Activated naive CD4-positive, alpha-beta T cell treated with anti-CD3 and anti-CD28 coated beads, Interleukin-2, amount 50 U/mL, for 16 hours (primary cell): ENCODE measurements at places on chromosomes 16 and 17.

GRCh38 chr16:88473666-88474534 is 20.8 kb downstream of the ZFPM1 start:
- DNase-seq: no peak

DNA sequence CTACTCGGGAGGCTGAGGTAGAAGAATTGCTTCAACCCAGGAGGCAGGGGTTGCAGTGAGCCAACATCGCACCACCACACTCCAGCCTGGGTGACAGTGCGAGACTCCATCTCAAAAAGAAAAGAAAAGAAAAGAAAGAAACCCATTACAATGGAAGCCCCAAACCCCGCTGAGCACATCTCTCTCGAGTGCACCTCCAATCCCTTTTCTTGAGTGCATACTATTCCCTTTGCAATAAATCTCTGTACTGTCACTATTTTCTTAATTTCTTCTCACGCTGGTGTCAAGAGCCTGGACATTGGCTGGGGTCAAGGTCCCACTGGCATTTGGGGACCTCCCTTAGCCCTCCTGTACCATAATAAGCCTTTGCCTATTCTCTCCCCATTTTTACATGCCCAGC is 398.4 kb upstream of the EEF2KMT start:
- no peak for DNase-seq

GRCh38 chr17:18344021-18344420 is 19.3 kb downstream of the SHMT1 start:
- DNase-seq: no peak

DNA sequence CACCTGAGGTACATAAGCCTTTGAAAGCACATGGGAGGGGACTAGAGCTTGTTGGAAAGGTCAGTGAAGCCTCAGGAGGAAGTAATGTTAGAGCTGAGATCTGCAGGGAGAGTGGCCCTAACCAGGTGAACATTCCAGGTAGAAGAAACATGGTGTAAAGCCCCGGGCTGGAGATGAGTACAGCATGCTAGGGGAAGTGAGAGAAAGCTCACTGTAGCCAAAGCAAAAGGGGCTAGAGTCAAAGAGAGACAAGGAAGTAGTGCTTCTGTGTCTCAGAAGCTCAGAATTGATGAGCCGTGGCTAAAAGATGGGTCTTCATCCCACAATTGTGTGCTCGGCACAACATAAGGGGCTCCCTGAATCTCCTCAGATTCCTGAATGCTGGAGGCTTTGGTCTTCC is 481.8 kb downstream of the XYLT1 start:
- DNase-seq: no peak

GRCh38 chr16:2499890-2500429 is 13.8 kb upstream of the ATP6V0C start:
- DNase-seq: no peak

GRCh38 chr16:57519796-57520360 is 16.5 kb downstream of the CCDC102A start:
- DNase-seq: peak; percentile 82

DNA sequence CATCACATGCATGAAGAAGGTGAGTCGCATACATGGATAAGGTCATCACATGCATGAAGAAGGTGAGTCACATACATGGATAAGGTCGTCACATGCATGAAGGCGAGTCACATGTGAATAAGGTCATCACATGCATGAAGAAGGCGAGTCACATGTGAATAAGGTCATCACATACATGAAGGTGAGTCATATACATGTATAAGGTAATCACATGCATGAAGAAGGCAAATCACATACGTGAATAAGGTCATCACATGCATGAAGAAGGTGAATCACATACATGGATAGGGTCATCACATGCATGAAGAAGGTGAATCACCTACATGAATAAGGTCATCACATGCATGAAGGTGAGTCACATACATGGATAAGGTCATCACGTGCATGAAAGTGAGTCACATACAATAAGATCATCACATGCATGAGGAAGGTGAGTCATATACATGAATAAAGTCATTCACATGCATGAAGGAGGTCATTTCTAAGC is 105.1 kb upstream of the SDK2 start:
- no peak for DNase-seq

- no peak for DNase-seq
Measured at GRCh38 chr16:47161464-47161863, 17.7 kb upstream of the NETO2 start.

DNA sequence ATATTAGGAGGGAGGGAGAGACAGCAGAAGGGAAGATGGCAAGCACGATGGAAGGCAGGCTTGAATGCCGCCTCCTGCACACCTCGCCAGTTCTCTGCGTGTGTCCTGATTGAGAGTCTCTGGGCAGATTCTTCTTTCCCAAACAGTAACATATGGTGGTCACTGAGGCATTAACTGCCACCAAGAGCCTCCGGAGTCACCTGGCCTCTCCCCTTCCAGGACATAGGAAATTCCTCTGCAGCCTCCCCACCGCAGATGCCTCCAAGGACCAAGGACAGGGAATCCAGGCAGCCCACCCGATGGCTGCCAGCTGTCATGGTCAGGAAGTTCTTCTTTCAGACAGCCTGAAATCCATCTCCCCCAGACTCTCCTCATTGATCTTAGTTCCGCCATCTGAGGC is 149.3 kb downstream of the ENGASE start:
- no peak for DNase-seq

DNA sequence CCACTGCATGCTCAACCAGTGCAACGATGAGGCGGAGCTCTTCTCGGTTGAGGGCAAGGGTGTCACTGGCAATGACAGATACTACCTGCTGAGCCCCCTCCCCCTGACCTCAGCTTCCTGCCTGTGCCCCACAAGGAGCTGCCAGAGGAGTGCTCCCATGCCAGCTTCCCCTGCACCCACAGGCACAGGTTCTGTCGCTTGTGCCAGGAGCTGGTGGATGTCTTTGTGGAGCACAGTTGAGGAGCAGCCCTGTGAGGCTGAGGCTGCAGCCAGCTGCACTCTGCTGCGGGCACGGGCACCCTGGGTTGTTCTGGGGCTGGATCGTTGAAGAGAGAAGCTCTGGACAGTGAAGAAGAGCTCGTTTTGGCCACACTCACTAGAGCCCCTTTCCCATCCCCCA is 165.3 kb upstream of the ZNF267 start:
- no peak for DNase-seq

DNA sequence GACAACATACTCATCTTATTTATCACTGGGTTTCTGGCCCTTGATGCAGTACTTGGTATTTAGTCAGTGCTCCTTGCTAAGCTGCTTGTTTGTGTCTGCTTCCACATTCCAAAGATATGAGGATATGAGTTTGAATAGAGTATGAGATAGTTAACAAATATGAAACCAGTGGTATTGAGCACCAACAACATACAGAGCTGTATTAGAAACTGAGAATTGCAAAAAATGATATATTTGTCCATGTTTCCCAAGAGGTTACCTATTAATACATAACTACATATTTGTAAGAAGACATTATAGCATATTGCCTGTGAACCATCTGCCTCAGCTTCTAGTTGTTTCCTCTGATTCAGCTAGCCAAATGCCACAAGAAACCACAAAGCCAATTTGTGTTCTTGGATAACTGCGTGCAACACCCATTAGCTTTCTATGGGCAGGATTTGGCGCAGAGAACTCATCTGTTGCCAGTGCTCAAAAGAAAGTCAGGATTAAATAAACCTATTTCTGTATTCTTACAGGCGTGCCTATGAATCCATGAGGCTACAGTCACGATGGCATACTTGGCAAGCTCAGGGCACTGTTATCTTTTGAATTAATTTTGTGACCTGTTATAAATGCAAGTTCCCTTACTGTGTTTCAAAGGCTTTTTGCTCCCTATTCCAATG is 194.4 kb downstream of the MAP2K6 start:
- DNase-seq: no peak

- peak; percentile 48 for DNase-seq
Measured at GRCh38 chr17:45782889-45783592, 1.1 kb upstream of the CRHR1 start.

- no peak for DNase-seq
Measured at GRCh38 chr17:4233668-4234258, 30.0 kb downstream of the ANKFY1 start.

DNA sequence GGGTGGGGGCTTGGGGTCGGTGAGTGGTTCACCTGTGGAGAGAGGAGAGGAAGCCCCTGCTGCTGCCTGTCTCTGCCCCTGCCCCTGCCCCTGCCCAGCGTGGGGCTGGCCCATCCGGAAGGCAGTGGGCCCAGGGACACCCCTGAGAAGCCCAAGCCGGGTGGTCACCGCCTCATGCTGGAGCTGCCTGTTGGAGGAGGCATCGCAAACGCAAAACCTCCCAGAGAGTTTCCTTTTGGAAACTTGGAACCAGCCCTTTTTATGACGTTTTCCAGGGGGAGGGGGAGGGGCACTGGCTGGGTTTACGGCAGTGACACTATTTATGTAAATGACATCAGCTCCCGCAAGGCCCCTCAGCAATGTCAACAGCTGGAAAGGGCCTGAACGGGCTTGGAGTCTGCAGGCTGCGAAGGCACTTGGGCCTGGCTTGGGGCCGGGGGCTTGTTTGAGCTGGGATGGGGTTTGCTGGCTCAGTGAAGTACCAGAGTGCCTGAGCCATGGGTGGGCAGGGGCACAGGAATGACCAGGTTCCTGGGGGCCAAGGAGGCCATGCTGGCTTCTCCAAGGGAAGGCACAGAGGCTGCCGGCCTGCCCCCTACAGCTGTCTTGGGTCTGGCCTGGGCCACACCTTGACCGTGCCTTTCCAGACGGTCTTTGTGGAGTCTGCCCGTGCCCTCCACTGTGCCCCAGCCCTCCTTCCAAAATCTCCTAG is 219.5 kb downstream of the NTN1 start:
- DNase-seq: no peak

DNA sequence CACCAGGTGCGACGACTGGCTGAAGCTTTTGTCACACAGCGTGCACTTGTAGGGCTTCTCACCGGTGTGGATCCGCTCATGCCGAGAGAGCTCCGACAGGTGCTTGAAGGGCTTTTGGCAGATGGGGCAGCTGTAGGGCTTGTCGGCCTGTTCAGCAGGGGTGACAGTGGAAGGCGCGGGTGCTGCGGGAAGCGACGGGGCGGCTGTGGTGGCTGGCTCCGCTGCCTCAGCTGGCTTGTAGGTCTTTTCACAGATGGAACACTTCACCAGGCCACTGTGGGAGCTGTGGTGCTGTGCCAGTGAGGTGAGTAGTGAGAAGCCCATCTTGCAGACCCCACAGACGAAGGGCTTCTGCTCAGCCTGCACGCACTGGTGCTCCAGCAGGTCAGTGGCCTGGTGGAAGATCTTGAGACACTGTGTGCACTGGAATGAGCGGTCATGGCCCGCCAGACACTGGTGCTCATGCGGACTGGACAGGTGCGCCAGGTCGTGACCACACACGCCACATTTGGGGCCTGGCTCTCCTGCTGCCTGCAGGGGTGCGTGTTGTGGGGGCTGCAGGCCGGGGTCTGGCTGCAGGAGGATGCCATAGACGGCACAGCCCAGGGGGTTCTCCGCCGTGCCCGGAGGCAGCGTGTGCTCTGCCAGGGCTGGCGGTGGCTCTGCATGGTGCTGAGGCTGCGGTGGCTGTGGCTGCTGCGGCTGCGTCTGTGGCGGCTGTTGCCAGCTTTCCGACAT is 2.8 kb downstream of the ZNF319 start:
- DNase-seq: no peak

DNA sequence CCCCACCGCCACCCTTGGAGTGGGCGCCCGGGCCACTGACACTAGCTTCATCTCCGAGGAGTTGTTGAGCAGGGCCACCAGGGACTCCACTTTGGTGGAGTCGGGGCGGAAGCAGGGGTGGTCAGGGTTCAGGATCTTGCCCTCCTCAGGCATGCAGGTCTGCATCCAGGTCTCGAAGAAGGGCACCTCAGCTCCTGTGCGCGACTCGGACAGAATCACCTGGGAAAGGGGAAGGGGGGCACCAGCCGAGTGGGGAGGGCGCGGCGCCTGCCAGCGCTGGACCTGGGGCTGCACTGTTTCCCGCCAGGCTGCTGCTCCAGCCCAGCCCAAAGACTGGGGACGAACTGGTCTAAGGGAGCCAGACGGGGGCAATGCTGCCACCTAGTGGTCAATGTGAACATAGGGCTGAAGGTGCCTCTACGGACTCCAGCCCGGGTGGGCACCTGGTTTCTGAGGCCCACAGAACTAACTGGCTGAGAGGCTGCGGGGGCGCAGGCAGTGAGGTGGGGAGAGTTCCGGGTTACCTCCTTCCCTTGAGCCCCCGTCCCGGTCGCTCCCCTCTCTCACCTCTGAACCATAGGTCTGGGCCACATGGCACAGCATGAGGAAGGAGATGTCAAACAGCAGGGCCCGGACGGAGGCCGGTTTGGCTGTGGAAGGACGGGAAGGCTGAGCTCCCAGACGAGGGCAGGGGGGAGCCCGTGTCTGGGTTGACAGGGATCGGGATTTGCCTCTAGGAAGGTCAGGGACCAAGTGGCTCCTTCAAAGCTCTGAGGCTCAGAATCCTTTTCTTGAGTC is 11.8 kb downstream of the CSF3 start:
- peak; percentile 73 for DNase-seq

DNA sequence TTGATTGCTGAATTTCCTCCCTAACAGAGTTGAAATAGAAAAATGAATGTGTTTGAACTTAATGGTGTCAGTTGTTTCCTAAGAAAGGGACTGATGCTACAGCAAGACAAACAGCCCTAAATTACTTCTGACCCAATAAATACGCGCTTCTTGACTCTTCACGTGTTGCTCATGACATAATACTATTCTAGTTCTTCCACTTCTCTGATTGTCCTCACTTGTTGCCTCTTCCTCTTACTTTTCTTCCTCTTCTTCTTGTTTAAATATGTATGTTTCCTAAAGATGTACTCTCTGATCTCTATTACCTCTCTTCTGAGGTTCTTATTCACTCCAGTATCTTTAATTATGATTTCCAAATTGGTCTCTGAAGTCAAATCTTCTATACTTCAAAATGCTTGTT is 32.4 kb downstream of the RNF43 start:
- no peak for DNase-seq

DNA sequence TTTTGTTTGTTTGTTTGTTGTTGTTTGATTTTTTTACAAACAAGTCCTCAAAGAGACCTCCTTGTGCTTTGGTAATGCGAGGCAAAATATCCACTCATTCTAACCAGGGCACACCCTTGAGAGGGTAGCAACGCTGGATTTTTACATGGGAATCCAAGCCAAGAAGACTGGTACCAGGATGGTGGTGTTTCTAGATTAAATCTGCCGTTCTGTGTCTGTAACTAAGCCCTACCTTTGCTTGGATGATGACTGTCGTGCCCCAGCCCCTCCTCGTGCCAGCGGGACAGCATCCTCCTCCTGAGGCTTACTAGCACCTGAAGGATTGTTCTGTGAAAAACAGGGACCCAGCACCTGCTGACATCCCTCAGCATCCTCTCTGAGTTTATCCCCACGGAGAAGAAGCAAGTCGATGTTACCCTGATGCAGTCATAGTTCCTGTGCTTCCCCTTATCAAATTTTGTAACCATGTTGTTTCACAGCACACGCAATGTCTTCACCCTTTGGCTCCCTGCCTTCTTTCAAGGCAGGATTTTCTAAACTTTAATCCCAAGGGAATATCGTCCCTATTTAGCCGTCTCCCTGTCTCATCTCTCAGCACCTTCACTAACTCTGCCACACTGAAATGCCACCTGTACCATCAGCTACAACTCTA is 5.1 kb upstream of the HSBP1 start:
- no peak for DNase-seq

- DNase-seq: no peak
Measured at GRCh38 chr17:4978726-4979125, 8.7 kb downstream of the CAMTA2 start.

- no peak for DNase-seq
Measured at GRCh38 chr16:68013440-68013839, 2.3 kb downstream of the DPEP2NB start.
